ENCODE measurements at places on chromosomes 7 and 10. TPM values are rescaled to one million over a fixed set of nuclear protein-coding genes. Genes with fewer than 3 reads are reported as not detected.
A peak's percentile ranks its signal among the peaks of the same experiment; 100 is the strongest.

DNA sequence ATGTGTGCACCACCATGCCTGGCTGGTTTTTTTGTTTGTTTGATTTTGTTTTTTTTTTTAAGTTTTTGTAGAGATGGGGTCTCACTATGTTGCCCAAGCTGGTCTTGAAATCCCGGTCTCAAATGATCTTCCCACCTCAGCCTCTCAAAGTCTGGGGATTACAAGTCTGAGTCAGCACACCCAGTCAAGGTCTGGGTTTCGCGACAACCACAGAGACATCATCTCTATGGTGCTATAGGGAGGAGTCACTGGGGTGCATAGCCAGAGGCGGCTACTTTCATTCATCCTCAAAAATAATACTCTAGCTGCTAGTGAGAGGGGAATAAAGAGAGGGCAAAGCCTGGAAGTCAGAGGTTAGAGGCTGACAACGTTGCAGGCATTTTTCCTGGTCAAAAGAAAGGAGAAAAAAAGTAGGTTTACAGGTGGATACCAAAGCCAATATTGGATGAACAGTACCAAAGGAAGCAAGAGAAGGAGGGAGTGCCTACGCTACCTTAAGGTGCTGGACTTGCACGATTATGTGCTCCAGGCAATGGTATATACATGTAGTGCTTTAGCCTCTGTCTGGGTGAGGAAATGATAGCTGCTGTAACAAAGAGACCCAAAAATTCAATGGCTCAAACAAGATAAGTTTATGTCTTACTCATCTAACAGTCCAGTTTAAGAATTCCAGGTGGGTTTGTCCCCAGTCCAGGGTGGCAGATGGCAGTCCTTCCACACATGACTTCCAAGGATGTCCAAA, 178.3 kb downstream of the SKIDA1 start:
- DNase-seq, result no peak

GRCh38 chr10:93198401-93199131, 124.9 kb downstream of the CYP26A1 start:
- peak; percentile 70 for DNase-seq

GRCh38 chr10:50615658-50616057, 8.1 kb downstream of the SGMS1 start:
- no peak for DNase-seq

GRCh38 chr10:78876449-78876848, 192.3 kb upstream of the ZMIZ1 start:
- DNase-seq, result no peak

- peak; percentile 95 for DNase-seq
Observed at GRCh38 chr7:117008886-117009531, 55.7 kb downstream of the ST7 start.

DNA sequence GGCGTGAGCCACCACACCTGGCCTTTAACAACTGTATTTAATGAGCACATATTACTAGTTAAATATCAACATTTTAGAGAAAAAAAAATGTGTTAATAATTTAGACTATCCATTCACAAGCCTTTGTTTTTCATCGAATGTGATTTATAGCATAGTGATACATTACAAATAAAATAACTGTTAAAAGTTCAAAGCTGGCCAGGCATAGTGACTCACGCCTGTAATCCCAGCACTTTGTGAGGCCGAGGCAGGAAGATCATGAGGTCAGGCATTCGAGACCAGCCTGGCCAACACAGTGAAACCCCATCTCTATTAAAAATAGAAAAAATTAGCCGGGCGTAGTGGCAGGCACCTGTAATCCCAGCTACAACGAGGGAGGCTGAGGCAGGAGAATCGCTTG, 72.7 kb downstream of the HACD1 start:
- no peak for DNase-seq

DNA sequence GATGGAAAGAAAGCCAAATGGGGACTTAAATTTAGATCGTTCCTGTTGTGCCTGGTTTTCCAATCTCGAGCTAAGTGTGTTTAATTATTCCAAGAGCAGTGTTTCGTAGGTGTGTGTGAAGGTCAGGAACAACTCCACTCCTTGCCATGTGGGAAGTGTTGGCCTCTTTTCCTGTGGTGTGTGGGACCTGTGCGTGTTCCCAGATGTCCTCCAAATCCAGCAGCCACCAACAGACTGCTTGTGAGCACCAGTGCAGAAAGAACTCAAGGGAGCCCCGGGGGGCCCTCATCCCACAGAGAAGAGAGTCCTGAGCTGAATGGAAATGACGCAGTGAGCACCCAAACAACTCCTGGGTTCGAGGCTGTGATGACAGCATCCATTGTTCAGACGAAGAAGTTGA, 227.7 kb downstream of the TMEM178B start:
- DNase-seq, result no peak

- DNase-seq, result no peak
Observed at GRCh38 chr10:89879121-89879520, 177.7 kb downstream of the KIF20B start.

DNA sequence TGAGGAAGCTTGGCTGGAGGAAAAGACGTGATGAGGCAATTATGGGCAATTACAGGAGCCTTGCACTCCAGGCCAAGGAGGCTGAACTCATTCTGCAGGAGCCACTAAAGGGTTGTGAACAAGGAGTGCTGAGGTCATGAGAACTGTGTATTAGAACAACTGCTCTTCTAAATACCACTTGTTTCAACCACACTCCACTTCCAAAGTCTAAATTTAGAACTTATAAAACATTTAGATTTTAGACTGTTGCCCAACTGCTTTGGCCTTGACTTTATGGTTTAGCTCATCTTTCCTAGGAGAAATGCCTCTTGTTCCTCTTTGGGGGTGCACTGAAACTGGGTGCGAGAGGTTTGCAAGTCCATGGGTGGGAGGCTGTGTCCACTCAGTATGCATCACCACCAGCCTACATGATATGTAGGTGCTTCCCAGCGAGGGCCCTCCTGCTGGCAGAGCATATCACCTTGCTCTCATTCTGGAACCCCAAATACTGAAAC, 199.7 kb upstream of the AOAH start:
- DNase-seq, result peak; percentile 39

GRCh38 chr7:138328215-138328614, 131.8 kb upstream of the TRIM24 start:
- no peak for DNase-seq

DNA sequence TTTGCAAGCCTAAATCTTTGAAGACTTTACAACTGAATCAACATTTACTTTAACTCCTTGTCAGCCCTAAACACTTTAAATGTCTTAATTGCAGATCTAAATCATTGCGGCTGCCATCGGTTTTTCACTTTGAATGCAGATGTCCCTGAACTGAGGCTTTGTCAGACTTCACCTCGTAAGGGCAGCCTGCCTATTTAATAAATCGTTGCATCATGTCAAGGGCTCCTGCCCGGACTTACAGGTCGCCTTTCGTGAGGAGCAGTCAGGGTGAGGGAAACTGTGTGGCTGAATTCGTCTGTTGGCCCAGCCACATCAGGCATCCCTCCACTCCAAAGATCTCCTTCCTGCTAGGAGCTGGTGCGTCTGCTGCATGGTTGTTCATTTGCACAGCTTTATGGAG, 368.2 kb upstream of the NPVF start:
- DNase-seq, result no peak

- DNase-seq, result no peak
Observed at GRCh38 chr7:94394437-94395140, at the start of gene COL1A2. COL1A2 (plus strand) TSS chr7:94394895; CDS start chr7:94395032, 137 bp downstream.

DNA sequence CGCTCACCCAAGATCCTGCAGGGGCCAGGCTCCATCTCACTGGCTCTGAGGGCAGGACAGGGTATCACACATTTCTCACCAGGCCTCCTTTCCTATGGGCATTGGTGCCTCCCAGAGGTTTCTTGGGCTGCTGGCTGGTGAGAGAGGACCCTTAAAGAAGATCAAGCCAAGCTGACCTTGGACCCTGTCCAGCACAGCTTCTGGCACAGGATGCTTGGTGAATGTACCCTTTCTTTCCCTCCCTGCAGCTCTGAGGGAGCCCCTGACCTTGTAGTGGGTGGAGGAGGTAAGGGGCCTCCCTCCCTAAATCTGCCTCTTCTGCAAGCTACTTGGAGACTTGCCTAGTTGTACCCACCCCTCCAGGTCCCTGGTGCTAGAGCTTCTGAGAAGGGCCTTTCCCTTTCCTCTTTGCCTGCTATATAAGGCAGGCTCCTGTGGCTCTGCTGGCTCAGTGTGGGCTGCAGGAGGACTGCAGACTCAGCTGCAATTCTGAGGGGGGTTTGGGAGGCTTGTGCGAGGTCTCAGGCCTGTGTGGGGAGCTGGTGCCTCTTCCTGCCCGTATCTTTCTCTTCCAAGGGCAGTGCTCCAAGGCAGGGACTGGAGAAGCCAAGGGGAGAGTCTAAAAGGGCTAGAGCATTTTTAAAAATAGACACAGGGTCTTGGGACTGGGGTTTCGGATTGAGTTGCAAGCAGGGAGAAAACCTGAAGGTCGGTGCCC, 11.7 kb upstream of the TRIM8 start:
- no peak for DNase-seq

- DNase-seq, result no peak
Observed at GRCh38 chr10:94046098-94046497, 52.4 kb downstream of the PLCE1 start.

SLC16A9 gene
- 13.7 TPM for total RNA-seq

GRM8 gene
- total RNA-seq, result 2.9 TPM

CADPS2 gene
- 22.4 TPM for total RNA-seq
